ENCODE measurements at places on chromosomes 6 and 20.

- DNase-seq, result no peak
These were observed 445.0 kb upstream of the CHD6 start for GRCh38 chr20:42063141-42063540.

DNA sequence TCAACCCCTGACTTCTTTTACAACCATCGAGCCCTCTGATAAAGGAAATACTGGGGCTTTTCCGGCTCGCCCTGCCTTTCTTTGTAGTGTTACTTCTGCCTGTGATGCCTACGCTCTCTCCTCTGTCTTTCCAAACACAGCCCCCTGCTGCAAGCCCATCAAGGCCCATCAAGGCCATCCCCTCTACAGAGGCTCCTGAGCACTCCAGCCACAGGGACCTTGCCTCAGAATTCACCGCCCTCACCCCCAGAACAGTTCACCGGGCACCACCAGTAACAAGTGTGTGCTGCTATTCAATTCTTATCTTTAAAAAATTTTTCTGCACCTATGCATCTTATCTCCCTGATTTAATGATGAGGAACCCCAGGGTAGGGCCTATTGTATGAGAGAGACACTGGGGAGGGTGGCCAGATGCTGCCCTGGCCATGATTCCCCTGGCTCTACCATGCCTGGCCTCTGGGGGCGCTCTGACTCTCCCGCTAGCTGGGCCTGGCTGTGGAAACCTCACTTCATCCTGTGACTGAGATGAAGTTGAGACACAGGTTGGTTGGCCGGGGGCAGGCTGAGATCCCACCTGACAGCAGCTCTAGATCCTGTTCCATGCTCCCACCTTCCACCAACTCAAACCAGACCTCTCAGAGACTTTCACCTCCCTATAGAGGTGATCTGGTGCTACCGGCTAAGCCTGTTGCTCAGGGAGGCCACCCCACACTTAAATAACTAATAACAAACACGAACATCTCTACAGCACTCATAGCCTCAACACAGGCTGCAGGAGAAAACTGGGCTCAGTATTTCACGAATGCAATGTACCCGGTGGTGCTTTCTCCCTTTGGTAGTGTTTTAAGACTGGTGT lies 19.2 kb upstream of the GLP1R start:
- peak; percentile 27 for DNase-seq

GRCh38 chr6:119443993-119444641 lies 94.6 kb upstream of the MAN1A1 start:
- no peak for DNase-seq

- DNase-seq, result no peak
These were observed 7.5 kb upstream of the IFNGR1 start for GRCh38 chr6:137226697-137227096.

- DNase-seq, result no peak
These were observed 48.3 kb upstream of the IPCEF1 start for GRCh38 chr6:154404791-154405400.
